Cerebellar cortex (tissue), 1 donor: ENCODE measurements at places on chromosomes 16 and 17.

DNA sequence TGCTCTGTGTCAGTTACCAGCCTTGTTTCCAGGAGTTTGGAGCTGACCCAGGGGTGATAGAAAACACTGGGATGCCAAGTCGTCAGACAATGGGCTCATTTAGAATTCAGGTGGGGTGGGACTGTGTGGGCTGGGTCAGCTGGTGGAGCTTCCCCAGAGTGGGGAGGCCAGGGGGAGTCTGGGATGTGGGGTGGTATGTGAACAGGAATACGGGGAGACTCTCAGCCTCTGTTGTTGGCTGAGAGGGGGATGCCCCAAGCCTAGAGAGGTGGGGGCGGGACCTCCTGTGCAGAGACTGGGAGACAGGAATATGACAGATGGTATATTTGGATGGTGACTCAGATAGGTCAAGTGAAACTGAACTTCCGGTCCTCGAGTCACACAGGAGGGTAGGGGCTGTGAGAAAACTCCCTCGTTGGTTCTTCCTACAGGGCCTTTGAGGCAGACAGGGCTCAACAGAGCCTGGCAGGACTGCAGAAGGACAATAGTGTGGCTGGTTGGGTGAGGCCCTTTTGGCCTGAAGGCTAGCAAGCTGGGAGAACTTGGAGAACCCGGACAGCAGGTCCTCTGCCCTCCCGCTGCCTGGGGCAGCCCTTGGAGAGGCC, 23.7 kb downstream of the CDH1 start:
- no peak for DNase-seq

- no peak for DNase-seq
Observed at GRCh38 chr17:33964344-33964979, 290.6 kb upstream of the CCL2 start.

DNA sequence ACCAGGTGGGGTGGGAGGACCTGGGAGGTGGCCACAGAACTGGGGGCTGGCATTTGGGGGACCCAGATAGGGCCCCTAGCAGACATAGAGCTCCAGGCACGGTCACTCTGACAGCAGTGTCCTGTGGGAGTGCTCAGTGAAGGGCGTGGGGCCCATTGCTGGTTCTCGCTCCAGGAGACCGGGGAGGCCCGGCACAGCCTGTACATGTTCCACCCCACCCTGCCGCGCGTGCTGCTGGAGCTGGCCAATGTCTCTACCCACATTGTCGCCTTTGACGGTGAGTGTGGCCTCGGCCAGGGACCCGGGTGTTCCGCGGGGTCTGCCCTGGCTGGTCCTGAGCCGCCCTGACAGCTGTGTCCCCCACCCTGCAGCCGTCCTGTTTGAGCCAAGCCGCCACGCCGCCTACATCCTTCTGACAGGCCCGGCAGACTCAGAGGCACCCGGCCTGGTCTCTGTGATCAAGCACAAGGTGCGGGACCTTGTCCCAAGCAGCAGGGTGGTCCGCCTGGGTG, 11.2 kb downstream of the RGS11 start:
- DNase-seq = no peak

GRCh38 chr16:23343643-23344612, 41.8 kb downstream of the SCNN1B start:
- DNase-seq = no peak
